Activated naive CD4-positive, alpha-beta T cell treated with anti-CD3 and anti-CD28 coated beads, Interleukin-2, amount 10 ng/mL, durations not matched to agents 7 days and 5 days (primary cell): ENCODE measurements at places on chromosomes 6 and 20.

GRCh38 chr6:134701301-134701700 lies 248.6 kb downstream of the ALDH8A1 start:
- no peak for DNase-seq

- DNase-seq, result no peak
Observed at GRCh38 chr6:11200356-11200755, 32.1 kb downstream of the NEDD9 start.

DNA sequence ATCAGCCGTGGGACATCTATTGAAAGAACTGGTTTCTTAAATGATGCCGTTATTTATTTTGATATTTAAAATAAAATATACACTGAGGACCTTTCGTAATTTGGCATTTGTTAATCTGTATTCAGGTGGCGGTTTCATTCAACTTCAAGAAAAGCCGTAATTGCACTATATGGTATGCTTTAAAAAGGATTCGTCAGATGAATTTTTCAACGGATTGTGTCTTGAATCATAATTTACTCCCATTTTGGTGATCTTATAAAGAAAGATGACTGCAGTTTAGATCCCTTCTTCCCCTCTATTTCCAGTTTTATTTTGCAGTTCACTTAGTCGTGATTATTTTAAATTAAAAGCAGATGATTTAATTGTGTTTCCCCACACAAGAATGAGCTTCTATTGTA lies 761 bp downstream of the KLHL32 start:
- DNase-seq, result no peak

DNA sequence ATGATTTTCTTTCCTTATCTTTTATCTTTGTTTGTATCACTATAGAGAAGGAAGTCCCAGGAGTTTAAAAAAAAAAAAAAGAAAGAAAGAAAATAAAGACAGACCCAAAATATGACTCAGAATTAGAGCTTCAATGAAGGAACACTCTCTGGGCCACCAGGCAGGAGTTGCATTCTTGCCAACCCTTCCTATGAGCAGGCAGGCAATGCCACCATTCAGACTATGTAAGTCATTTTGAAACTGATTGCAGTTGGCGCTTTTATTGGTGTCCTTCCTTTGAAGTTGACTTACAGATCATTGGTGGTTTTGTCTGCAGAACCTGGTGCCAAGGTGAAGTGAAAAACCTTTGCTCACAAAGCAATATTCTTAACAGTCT lies 50.3 kb downstream of the MYB start:
- DNase-seq, result peak; percentile 34

- DNase-seq, result no peak
Observed at GRCh38 chr6:99287523-99287922, 62.0 kb downstream of the FAXC start.
